ENCODE measurements at places on chromosomes 2 and 18. TPM values are rescaled to one million over a fixed set of nuclear protein-coding genes. Genes with fewer than 3 reads are reported as not detected.

PLEKHB2 gene
- total RNA-seq = 72.6 TPM

PLEKHH2 gene
- 5.6 TPM for total RNA-seq

RASGRP3 gene
- total RNA-seq = 26.9 TPM

TXNDC2 gene
- total RNA-seq = 0.12 TPM

CHAC2 gene
- 0.97 TPM for total RNA-seq

AGXT gene
- not detected for total RNA-seq

FAM161A gene
- 1.6 TPM for total RNA-seq

FAM110C gene
- total RNA-seq = under 0.01 TPM

LYPD6 gene
- total RNA-seq = 9.0 TPM

DES gene
- 1.9 TPM for total RNA-seq

CPLX4 gene
- total RNA-seq = 0.24 TPM

TRIM43 gene
- not detected for total RNA-seq

BOLL gene
- not detected for total RNA-seq

SCN9A gene
- total RNA-seq = 2.6 TPM

CCDC85A gene
- total RNA-seq = 2.9 TPM

LPIN2 gene
- total RNA-seq = 63.8 TPM

CNNM3 gene
- 5.5 TPM for total RNA-seq

TMEM163 gene
- total RNA-seq = 0.12 TPM

TTC31 gene
- 19.0 TPM for total RNA-seq

KCNF1 gene
- under 0.01 TPM for total RNA-seq

RUFY4 gene
- not detected for total RNA-seq

REG1B gene
- not detected for total RNA-seq

MROH2A gene
- total RNA-seq = not detected

SCN7A gene
- not detected for total RNA-seq

SETBP1 gene
- 32.0 TPM for total RNA-seq

ERBB4 gene
- total RNA-seq = under 0.01 TPM

Data from hair follicle dermal papilla cell (primary cell).